ENCODE measurements at places on chromosomes 3 and 15. TPM values are rescaled to one million over a fixed set of nuclear protein-coding genes. Genes with fewer than 3 reads are reported as not detected.
A peak's percentile ranks its signal among the peaks of the same experiment; 100 is the strongest.

GRCh38 chr3:151379083-151379734, 5.3 kb downstream of the P2RY12 start:
- DNase-seq = no peak

DNA sequence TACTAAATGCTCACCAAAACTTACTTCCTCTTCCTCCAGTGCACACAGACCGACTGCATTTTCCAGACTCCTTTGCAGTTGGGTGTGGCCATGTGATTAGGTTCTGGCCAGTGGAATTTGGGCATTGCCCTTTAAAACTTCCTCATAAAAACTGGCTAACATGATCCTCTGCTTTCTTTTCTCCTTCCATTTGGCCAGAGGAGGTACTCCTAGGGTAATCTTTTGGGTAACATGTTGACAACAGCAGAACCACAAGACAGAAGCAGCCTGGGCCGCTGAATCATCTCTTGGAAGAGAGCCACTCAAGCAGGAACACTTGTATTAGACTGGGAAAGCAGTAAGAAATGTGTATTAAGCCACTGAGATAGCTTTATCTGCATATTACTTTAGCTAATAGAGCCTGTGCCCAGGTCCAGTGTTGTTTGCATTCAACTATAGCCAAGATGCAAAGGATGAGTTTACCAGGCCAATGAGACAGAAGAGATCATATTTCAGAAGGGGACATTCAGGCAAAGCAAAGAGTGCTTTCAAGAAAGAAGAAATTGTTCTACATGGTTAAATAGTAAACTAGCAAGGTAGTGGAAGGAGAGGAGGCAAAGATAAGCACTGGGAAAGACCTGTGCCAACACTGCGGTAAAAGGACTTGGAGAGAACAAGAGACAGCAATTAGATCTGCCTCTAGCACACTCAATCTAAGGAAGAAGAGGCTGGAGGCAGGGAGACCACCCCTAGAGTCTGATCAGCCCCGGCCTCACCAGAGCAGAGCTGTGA, 79.8 kb downstream of the PLCH1 start:
- no peak for DNase-seq

DNA sequence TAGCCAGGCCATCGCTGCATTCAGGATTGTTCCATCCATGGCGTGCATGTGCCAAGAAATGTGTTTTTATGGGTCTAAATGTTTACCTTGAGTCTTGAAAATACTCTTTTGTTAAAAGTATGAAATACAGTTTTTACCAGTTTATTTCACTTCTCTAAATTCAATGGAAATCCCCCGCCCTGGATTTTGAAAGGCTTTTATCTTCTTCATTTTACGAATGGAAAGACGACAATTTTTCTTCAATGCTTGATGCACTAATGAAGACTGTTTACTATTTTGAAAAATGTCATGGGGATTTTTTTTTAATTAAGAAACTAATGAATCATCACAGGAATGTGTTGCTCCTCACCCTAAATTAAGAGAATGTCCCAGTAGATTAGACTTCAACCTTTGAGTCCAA, 83.5 kb downstream of the FAM81A start:
- DNase-seq = no peak

DNA sequence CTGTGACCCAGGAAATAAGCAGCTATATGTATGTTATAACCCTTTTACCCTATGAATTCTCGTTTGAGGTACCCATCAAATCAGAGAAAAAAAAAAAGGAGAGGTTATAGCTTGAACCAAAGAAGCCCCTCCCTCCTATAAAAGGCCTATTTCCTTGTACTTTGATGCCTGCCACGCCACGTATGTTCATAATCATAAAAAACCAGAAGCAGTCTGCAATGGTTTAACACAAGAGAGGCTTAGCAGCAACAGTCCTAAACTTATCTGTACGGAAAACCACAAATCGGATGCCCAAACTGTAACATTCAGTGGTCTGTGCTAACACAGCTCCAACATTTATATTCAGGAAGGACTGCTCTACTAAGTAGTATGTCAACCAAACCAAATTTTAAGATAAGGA, 21.2 kb downstream of the CCR8 start:
- no peak for DNase-seq

DNA sequence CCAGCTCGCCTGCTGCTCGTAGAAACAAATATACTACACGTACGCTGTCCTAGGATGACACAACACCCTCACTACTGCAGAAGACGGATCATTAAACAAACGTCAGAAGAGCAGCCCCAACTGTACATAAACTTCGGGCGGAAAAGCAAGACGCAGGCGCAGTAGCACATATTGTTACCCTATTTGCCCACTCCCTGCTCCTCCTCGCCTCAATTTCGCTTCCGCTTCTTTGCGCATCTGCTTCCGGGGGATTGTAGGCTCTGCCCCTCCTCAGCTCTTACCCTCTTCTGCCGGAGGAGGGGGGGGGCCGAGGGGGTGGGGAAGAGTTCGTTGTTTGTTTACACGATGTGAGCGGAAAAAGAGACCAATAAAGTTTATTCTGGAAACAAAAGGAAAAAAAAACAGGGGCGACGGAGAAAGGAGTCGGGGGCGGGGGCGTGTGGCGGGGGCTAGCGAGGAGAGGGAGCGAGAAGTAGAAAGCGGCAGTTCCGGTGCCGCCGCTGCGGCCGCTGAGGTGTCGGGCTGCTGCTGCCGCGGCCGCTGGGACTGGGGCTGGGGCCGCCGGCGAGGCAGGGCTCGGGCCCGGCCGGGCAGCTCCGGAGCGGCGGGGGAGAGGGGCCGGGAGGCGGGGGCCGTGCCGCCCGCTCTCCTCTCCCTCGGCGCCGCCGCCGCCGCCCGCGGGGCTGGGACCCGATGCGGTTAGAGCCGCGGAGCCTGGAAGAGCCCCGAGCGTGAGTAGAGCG, at the start of gene PIK3CA:
TSS of gene PIK3CA (plus strand) at position 485 of the 743 bp plus-strand sequence. CDS start 50,469 bp downstream, outside the sequence.
- peak; percentile 95 for DNase-seq

GRCh38 chr3:195914648-195915473, 6.5 kb upstream of the TNK2 start:
- DNase-seq = peak; percentile 93

GRCh38 chr3:64039981-64040733, 16.9 kb upstream of the PSMD6 start:
- no peak for DNase-seq

DNA sequence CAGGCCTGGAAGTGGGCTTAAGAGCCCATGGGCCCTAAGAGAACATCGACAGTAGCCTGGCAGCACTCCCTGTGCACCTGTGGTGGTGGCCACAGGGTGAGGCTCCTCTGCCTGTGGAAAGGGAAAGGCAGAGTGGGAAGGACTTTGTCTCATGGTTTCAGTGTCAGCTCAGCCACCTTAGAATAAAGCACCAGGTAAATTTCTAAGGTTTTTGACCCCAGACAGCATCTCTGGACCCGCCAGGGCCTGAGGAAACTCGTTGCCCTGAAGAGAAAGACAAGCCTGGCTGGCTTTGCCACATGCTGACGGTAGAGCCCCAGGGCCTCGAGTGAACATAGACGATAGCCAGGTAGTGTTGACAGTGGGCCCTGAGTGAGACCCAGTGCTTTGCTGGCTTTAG, 22.1 kb downstream of the GOLGA6A start:
- no peak for DNase-seq

DNA sequence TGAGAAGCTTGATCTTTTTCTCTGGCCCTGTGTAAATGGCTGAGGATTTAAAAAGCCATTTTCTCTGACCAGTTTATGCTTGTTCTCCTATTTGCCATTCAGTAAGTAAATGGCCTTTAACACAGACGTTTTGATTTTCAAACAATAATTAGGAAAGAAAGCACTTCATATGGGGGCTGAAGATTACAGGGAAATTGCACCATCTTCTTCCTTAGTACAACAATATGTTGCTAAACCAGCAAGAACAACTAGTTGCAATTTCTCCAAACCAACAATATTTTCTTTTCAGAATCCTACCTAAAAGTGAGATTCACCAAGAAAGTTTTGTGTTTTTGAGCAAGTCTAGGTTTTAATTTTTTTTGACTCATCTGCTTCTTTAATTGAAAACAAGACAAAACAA, 80.5 kb upstream of the CCNL1 start:
- DNase-seq = no peak

DNA sequence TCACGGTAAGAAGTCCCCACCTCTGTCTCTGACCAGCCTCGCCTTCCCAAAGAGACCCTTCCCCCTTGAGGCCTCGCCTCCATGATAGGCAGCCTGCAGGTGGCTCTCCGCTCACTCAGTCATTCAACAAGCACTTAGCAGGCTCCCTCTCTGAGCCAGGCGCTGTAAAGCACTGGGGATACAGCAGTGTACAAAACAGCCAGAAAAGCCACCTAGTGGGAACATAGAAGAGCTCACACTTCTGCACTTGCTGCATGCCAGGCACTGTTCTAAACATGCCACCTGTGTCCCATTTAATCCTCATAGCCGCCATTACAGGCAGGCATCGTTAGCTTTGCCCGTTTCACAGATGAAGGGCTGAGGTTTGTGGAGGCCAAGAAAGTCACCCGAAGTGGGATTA, 56.0 kb downstream of the SEMA3G start:
- no peak for DNase-seq

DNA sequence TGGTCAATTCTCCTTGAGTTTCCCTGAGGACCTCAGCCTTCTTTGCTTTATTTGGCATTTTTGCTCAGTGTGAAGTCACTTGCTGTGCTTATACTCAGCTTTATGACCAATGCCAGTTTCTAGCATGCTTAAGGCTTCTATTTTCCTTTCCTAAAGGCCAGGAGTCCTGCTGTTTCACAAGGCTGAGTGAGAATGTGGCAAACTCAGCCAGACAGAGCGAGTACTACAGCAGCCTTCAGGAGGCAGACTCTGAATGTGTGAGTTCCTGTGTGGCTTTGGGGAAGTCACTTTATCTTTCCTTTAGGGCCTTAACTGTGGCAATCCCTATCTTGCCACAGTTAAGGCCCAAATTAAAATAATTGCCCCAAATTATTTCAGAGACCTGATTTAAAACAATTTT, 213.2 kb upstream of the MRPL3 start:
- DNase-seq = no peak

DNA sequence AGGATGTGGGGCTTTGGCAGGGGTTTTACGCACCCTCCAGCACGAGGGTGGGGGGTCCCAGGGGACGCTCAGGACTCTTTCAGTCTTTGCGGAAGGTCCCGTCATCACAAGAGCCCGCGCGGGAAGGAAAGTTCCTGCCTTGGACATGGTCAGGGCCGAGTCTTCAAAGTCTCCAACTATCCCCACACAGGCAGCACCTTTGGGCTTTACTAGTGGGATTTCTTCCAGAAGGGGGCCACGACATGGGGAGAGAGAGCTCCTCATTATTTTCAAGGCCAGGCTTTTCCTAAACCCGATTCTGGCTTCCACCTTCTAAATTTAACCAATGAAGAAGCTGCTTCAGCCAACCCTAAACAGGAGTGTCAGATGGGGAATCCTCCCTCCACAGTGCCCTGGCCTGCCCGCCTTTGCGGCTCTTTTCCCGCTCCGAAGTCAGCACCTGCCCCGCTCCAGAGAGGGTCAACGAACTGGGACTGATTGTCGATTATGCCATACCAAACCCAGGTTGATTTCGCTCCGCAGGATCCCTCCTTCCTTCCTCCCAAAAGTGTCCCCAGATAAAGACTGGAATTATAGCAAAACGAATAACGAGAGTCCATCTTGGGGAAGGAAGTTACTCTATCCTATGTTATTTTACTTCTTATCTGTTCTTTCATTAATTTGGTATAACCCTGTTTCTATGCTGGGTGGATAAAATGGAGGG, 11.0 kb downstream of the SHOX2 start:
- DNase-seq = no peak

DNA sequence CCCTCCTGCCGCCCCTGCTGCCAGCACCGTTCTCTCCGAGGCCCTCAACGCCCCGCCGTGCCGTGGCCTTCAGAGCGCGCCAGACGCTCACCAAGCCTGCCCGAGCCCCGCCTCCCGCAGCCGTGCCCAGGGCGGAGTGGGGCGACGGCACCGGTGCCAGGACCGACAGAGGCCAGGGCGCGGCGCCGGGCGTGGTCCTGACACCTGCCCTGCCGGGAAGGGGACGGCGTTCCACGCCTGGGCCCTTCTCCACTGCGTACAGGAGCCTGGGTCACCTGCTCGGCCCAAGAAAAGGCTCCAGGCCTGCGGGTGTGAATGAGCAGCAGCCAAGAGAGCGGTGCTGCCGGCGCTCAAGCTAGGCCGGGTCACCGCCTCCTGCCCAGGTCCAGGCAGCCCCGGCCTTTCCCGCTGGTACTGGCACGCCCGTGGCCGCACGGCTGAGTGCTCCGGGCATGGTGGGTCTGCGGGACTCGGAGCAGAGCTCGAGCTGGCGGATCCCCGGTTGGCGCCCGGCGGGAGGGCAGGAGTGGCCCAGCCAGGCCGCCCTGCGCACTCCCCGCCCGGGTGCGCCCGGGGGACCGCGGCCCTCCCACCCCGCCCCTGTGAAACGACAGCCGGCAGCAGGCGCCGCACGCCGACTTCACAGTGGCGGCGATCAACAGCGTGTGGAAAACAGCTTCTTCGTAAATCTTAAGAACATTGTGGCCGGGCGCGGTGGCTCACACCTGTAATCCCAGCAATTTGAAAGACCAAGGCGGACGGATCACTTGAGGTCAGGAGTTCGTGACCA, 4.2 kb downstream of the OCA2 start:
- peak; percentile 64 for DNase-seq

Gene TM4SF18
- total RNA-seq = 1.4 TPM

Gene LIPH
- total RNA-seq = 0.58 TPM

Gene TRIM42
- not detected for total RNA-seq

Gene NMB
- total RNA-seq = 0.58 TPM

Gene LRRC49
- total RNA-seq = 0.25 TPM

Gene CGNL1
- 42.9 TPM for total RNA-seq

Measured in left lobe of liver (tissue), 2 donors.